CD8-positive, alpha-beta T cell (primary cell): ENCODE measurements at places on chromosomes 7 and 10. TPM values are rescaled to one million over a fixed set of nuclear protein-coding genes. Genes with fewer than 3 reads are reported as not detected.

PDE6C gene
- not detected for total RNA-seq

IGFBP1 gene
- not detected for total RNA-seq

CPEB3 gene
- 1.1 TPM for total RNA-seq

SRGN gene
- total RNA-seq = 570 TPM

OPALIN gene
- total RNA-seq = not detected

ARF5 gene
- total RNA-seq = 84.4 TPM

TSPAN12 gene
- not detected for total RNA-seq

OR2A12 gene
- not detected for total RNA-seq

CALY gene
- 1.2 TPM for total RNA-seq

SFRP5 gene
- 3.6 TPM for total RNA-seq

TMEM273 gene
- total RNA-seq = 1.1 TPM

UPK3B gene
- 2.4 TPM for total RNA-seq

NEUROD6 gene
- total RNA-seq = not detected

DNA sequence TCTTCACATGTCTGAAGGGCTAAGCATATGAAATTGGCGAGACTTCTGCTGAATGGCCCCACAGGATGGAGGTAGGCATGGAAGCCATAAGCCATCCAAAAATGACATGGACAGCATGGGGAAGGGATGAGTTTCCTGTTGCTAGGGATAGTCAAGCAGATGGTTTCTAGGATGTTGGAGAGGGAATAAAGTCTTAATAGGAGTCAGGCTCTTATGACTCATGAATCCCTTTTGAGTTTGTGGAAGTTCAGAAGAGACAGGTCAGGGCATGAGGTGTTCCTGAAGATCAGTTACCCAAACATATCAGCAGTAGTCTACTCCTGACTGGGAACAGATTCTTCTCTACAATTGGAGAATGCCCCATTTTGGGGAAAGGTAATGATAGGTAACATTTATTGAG, 243.9 kb downstream of the REEP3 start:
- DNase-seq = no peak

- DNase-seq = no peak
These were observed 11.8 kb downstream of the PON1 start for GRCh38 chr7:95312561-95312960.

- DNase-seq = no peak
These were observed 11.9 kb upstream of the SUN1 start for GRCh38 chr7:820341-820740.

DNA sequence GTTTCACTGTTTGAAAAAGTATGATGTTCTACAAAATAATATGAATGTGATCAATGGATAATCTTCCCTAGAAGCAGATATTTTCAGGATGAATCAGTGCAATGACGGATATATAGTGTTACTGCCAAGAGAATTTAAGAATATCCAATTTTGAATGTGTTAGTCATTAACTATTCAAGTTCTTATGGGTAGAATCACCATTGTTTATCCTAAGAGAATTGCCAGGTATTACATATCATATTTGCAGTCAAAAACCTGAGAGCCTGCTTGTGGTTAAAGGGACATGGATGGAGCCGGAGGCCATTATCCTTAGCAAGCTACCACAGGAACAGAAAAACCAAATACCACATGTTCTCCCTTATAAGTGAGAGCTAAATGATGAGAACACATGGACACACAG, 26.9 kb downstream of the AHR start:
- DNase-seq = no peak

- DNase-seq = no peak
These were observed 176.0 kb downstream of the ARID5B start for GRCh38 chr10:62077330-62078015.

DNA sequence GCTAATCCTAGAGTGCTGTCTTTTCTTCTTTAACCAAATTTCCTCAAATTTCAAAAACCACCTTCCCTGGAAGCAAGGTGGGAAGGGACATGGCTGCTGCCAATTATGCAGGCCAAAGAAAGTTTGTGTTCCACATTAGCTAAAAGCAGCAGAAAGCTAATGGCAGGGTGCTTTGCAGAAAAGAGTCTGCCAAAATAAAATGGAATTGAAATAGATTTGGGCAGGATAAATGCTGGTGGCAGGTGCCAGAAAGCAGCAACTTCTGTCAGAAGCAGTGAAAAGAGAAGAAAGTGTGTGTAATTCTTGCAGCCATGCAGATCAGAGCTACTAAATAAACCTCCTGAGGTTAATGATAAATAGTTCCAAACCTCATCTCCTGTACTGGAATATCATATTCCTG, 275.5 kb downstream of the ABCA13 start:
- no peak for DNase-seq

DNA sequence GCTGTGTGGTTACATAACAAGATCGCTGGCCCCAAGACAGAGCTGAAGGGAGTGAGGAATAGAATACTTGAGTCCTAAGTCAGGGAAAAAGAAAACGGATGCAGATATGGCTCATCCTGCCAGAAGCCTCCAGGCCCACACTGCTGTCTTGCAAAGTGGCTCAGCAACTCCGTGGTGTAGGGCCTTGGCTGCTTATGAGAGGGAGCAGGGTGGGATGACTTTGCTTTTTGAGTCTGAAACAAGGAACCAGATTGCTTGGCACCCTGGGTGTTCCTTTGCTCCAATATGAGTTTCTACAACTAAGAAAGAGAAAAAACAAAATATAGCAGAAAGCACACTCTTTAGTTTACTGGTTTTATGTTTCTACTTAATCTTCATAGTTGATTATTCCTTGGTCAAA, 193.8 kb upstream of the WDR11 start:
- DNase-seq = no peak

DNA sequence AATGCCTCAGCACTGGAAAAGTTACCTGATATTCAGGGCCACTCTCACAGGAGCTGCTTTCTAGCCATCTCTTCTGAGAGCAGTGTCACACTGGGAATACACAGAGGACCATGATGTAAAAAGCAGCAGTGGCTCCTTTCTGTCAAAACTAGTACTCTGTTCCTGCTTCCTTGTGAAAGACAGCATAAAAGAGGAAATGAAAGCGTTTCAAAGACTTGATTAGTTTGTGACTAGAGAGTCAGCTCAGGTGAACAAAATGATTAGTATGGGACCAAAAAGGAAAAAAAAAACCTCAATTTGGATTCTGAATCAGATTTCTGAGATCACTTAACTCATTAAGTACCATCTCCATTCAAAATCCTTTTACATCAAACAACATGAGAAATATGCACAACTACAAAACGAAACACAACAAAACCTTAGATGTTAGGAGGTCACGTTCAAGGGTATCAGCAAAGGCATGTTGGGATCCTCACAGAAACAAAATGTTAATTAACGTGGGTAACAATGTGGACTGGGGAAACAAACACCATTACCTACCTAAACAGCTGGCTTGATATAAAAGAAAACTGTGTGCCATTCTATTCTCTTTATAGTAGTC, 103.7 kb downstream of the MACC1 start:
- no peak for DNase-seq

GRCh38 chr7:23261843-23262452, 15.4 kb downstream of the GPNMB start:
- peak; percentile 74 for DNase-seq

- no peak for DNase-seq
These were observed 46.4 kb downstream of the TCF7L2 start for GRCh38 chr10:112996462-112996861.

DNA sequence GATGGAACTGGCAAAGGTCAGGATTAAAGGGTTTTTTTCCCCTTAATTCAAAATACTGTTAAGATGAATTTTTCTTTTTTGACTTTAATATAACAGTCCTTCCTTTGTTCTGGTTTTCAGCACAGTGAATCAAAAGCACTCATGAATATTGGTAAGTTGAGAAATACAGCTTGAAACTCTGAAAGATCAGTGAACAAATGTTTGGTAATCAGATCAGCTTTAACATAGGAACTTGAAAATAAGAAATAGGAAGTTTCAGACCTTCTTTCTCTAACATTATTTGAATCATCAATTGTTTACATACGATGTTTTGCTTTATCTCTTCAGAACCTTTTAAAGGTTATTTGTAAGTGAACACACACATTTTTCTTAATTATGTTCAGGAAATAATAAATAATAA, 90.5 kb downstream of the SGMS1 start:
- no peak for DNase-seq

- no peak for DNase-seq
These were observed 44.9 kb upstream of the UBN2 start for GRCh38 chr7:139186146-139186545.

- DNase-seq = no peak
These were observed 34.0 kb downstream of the DUSP5 start for GRCh38 chr10:110531687-110532086.

DNA sequence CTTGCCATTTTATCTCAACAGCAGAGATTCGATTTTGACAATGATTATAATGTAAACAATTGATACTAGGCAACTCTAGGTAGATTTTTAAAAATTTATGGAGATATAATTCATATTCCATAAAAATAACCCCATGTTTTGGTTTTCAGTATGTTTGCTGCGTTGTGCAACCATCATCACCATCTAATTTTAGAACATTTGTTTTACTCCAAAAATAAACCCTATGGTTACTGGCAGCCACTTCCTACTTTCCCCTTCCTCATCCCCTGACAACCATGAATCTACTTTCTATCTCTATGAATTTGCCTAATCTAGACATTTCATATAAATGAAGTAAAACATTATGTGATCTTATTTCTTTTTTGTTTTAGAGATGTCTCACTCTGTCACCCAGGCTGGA, 401.9 kb downstream of the THSD7A start:
- DNase-seq = no peak

DNA sequence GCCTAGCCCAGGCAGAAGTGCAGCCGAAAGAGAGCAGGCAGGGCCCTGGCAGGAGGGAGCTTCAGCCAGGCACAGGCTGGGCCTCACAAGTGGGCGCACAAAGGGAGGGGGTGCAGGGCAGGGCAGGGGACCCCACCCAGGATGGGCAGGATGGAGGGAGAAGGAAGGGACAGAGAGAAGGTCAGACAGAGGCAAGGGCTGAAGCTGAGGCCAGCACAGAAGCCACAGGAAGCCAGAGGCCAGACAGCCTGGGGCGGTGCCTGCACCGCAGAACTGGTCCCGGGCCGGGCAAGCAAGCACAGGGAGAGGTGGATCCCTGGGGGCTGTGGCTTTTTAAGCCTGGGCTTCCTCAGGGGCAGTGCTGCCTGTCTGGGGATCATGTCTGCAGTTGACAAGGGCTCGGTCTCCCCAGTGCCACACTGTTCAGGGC, 16.7 kb downstream of the NOS3 start:
- no peak for DNase-seq

- DNase-seq = no peak
These were observed 291.3 kb downstream of the REEP3 start for GRCh38 chr10:63812501-63812900.

DNA sequence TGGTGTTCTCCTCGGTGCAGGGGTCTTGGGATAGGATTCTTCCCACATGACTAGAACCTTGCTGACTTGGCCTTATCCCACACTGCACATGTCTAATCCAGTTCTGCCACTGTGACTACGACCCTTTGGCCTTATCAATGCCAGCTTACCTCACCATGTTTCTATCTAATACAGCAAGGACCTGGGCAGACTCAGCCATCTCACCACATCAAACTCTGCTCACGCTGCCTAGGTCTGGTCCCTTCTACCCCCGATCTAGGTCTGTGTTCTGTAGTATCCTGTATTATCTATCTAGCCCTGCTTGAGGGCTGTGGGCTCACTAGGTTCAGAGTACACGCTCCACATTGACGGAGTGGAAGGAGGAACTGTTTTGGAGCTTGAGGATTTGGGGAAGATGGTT, 282.4 kb downstream of the HPSE2 start:
- no peak for DNase-seq

DNA sequence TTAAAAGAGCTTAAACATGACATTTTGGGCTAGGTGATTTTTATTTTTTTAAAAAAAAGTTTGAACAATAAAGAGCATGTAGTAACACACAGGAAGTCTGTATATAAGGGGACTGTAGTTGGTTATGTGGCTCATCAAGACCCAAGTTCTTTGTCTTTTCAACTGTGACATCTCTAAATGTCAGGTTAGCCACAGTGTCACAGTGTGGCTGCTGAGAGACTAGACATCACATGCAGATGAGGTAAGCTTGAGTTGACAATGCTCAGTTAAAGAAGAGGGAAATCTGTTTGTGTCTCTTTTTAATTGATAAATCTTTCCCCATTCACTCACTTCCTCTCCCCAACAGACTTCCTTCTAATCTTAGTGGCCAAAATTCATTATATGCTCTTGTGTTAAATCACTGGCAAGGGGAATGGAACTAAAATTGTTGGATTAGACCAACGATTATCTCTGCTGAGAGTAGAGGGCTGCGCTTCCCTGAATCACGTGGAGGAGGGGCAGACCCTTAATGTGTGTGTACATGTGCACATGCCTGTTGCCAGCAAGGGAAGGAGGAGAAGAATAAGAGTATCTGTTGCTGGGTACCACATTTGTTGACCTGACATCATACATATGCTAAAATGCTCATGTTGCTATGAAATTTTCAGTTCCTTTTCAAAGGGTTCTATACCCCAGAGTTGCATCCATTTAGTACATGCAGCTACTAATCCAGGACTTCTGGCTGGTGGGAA, 78.3 kb downstream of the MMRN2 start:
- no peak for DNase-seq

DNA sequence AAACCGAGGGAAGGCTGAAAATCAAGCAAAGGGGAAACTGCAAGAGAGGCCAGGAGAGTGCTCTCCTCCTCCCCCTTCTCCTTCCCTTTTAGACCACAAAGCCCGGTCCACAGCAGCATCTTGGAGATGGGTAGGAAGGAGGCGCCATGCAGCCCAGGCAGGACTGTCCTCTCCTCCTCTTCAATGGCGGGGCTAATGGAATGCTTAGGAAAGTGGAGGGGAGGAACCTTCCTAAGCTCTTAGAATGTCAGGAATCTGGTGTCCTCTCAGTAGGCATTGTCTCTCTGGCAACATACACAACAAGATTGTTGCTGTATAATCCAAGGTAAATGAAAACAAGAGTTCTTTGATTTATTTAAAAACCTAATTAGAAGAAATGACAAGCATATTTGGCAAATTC, 185.1 kb downstream of the DGKI start:
- DNase-seq = no peak

GRCh38 chr7:141074162-141074991, 513 bp downstream of the TMEM178B start:
- DNase-seq = no peak

DNA sequence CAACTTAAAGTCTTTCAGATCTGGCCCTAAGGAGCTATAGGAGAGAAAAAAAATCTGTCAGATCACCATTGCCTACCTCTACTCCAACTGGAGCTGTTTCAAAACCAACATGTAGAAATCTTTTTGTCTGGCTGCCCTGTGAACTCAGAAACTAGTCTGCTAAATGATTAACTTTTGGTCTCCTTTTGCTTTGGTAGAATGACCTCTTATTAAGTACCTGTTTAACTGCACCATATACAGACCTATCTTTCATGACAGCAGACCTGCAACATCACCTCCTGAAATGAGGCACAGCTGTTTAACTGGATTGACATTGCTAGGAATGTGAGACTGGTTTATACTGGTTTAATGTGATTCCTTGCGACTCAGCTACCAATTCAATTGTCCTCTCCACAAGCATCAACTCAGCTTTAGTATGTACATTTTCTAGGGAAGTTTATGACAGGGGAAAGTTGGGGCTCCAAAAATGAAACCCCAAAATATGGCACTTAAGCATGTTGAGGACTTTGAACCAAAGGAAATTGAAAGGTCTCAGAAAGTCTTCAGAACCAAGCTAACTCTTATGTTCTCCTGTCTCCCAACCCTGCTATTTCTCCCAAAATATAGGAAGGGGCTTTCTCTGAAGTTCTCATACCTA, 1.8 kb downstream of the CYP3A43 start:
- DNase-seq = no peak

- no peak for DNase-seq
These were observed 1310.8 kb upstream of the LRRTM3 start for GRCh38 chr10:65614956-65615565.

GRCh38 chr7:43653466-43653865, 70.6 kb downstream of the STK17A start:
- DNase-seq = no peak
